T-cell (primary cell): ENCODE measurements at places on chromosomes 2 and 18. TPM values are rescaled to one million over a fixed set of nuclear protein-coding genes. Genes with fewer than 3 reads are reported as not detected.

STAMBP gene
- 32.5 TPM for total RNA-seq

SH3BP4 gene
- 0.35 TPM for total RNA-seq

CCDC178 gene
- not detected for total RNA-seq

AOX1 gene
- 1.3 TPM for total RNA-seq

CCBE1 gene
- total RNA-seq, result 0.32 TPM

STAT4 gene
- total RNA-seq, result 91.7 TPM

EDAR gene
- 15.6 TPM for total RNA-seq

TCF23 gene
- total RNA-seq, result not detected

PDE6D gene
- total RNA-seq, result 25.2 TPM

ITPRIPL1 gene
- total RNA-seq, result 13.1 TPM

FECH gene
- total RNA-seq, result 16.2 TPM

RFX8 gene
- 0.75 TPM for total RNA-seq

SPDYA gene
- 12.4 TPM for total RNA-seq

AQP4 gene
- 0.10 TPM for total RNA-seq

XIRP2 gene
- total RNA-seq, result not detected

SERPINB11 gene
- total RNA-seq, result not detected

LYPD6 gene
- not detected for total RNA-seq

HNRNPLL gene
- total RNA-seq, result 54.7 TPM

ITM2C gene
- 37.6 TPM for total RNA-seq

FAP gene
- total RNA-seq, result 0.85 TPM

RGPD3 gene
- 0.47 TPM for total RNA-seq

IL37 gene
- not detected for total RNA-seq

CNDP2 gene
- total RNA-seq, result 150 TPM

CXCR1 gene
- total RNA-seq, result 0.12 TPM

LCT gene
- 0.26 TPM for total RNA-seq

LIPG gene
- not detected for total RNA-seq

REG1B gene
- 6.5 TPM for total RNA-seq

FLACC1 gene
- 6.4 TPM for total RNA-seq

GPR45 gene
- total RNA-seq, result not detected

ANKRD30BL gene
- total RNA-seq, result not detected

CABYR gene
- total RNA-seq, result 1.1 TPM

RAD51AP2 gene
- total RNA-seq, result not detected

PROM2 gene
- total RNA-seq, result 2.1 TPM

MYO1B gene
- total RNA-seq, result 0.39 TPM

DAPL1 gene
- total RNA-seq, result not detected

OBSL1 gene
- total RNA-seq, result 2.2 TPM

AMER3 gene
- total RNA-seq, result not detected

SNTG2 gene
- 0.86 TPM for total RNA-seq

LTBP1 gene
- 0.16 TPM for total RNA-seq

POTEC gene
- total RNA-seq, result 0.05 TPM

KRTCAP3 gene
- total RNA-seq, result 21.0 TPM

EGR4 gene
- total RNA-seq, result 0.09 TPM

ZC3H6 gene
- 19.6 TPM for total RNA-seq

C2orf15 gene
- 2.9 TPM for total RNA-seq

CRACDL gene
- 1.8 TPM for total RNA-seq

KCNG2 gene
- total RNA-seq, result not detected

DSC1 gene
- 5.9 TPM for total RNA-seq

NOL4 gene
- not detected for total RNA-seq

RTP5 gene
- 1.2 TPM for total RNA-seq

DPP4 gene
- total RNA-seq, result 36.9 TPM

NCKAP5 gene
- not detected for total RNA-seq
